GM04503 (cell line): ENCODE measurements at places on chromosomes 12 and 14.

DNA sequence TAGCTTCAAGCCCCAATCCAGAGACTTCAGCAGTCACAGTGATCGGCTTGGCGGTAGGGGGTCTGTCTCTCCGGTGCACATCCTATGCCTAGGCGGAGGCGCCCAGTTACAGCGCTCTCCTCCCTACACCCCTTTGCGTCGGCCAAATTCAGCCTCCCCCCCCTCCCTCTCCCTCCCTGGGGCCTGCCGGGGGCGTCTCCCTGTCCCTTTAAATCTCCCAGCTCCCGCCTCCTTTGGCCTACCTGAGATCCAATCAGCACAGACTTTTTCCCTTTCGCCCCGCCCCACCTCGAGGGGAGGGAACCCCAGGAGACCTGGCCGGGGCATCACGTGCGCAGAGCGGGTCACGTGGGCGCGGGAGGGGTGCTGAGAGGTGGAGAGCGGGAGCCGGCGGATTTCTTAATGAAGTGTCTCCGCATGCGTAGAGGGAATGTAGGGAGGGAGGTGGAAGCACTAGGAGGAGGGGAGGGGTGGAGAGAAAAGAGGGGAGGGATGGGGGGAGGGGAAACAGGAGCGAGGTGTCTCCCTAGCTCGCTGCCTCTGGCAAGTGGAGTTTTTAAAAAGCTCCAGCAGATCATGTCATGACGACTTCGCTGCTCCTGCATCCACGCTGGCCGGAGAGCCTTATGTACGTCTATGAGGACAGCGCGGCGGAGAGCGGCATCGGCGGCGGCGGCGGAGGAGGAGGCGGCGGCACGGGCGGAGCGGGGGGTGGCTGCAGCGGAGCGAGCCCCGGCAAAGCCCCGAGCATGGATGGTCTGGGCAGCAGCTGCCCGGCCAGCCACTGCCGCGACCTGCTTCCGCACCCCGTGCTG lies at the start of gene HOXC13:
Gene HOXC13 (plus strand): TSS at position 506 of the 815 bp plus-strand sequence. CDS start 76 bp downstream, at position 582.
- peak; percentile 72 for DNase-seq

GRCh38 chr12:19066475-19067001 lies 63.0 kb upstream of the PLEKHA5 start:
- no peak for DNase-seq

DNA sequence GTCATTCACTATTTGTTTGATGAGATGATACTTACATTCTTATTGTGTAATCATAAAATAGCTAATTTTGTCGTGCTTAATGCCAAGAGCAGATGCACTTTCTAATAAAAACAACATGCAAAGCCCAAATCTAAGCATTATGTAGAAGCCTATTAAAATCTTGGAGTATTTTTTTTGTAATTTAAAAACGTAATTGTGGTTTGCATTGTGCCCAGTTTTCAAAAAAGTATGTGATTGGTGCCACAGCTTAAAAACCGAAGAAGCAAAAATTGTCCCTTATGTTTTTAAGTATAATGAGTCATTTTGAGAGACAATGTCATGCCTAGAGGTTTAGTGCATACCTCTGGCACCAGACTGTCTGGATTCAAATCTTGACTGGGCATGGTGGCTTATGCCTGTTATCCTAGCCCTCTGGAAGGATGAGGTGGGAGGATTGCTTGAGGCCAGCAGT lies 464.8 kb upstream of the RGS6 start:
- DNase-seq: peak; percentile 45

GRCh38 chr12:89029961-89030360 lies 322.3 kb downstream of the DUSP6 start:
- no peak for DNase-seq

- no peak for DNase-seq
These were observed 68.1 kb upstream of the KRR1 start for GRCh38 chr12:75579552-75579951.

GRCh38 chr12:127162307-127162706 lies 1104.7 kb upstream of the TMEM132C start:
- DNase-seq: no peak

GRCh38 chr12:132506328-132507160 lies 16.6 kb downstream of the FBRSL1 start:
- DNase-seq: no peak

DNA sequence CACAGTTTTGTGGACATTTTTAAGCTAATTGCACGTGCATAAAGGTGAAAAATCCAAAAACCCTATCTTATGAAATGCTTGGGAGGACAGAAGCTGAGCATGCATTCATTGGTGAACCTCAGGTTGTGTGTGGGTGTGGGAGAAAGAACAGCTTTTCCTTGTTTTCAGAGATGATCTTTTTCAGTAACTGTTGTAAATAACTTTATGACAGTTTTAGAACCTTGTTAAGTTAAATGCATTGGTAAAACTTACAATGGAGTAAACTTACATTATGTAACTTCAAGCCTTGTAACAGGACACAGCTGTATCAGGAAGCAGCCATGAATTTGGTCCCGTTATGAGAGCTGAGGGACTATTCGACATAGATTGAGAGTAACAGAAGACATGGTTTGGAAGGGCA lies 587.4 kb downstream of the GALC start:
- DNase-seq: no peak

DNA sequence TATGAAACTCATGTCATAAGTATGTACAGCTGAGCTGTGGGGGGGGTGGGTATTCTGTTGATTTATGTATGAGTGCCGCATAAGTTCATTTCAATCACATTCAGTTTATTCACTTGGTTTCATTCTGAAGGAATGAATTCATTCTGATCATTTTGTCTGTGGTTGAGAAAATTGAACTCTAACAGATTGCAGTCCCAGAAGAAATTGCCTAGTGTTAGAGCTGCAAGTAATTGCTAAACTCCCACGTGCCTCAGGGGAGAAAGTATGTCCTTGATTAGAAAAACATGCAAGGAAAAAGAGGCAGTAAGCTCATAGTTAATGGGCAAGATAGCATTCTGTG lies 442.4 kb upstream of the MGAT4C start:
- DNase-seq: peak; percentile 53

GRCh38 chr14:77309131-77309530 lies 11.6 kb downstream of the POMT2 start:
- DNase-seq: no peak

- no peak for DNase-seq
These were observed 53.6 kb upstream of the EIF5 start for GRCh38 chr14:103280278-103280928.

GRCh38 chr12:109776624-109777023 lies 56.6 kb downstream of the TRPV4 start:
- DNase-seq: no peak

DNA sequence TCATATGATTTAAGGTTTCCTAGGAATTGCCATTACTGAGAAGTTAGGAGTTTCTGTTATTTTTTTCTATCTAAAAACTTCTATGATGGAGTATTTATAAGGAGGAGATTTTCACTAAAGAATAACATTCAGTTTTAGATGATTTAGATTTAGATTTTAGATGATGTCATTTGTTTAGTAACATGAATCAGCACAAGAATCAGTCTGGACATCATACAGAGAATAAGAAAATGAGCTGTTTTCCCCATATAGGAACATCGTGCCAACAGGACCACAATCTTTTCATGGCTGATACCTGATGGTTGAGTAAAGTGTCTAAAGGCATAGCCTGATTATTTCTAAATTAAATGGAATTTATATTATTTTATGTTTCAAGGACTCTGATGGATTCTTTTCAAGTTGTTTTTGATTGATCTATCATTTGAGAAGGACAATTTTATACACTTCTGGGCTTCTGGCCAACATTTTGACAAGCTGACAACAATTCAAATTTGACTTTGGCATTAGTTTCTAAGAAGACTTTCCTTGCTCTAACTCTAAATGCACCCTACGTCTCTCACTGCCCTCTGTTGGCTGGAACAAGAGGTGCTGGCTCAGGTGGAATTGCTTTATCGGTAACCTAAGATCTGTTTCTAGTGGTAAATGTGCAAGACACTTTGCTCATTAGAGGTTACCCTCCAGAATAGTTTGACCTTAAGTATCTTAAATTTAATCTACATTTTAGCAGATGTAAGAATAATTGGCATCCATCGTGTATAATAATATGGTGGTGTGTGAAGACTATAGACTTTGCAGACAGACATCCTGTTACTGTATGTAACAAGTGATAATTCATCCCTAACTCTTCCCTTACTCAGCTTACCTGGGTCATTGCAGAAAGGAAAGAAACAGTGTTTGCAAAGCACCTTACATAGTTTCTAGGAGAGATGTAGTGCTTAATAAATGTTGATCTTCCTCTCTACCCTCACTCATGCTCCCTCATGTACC lies 42.8 kb upstream of the CPSF6 start:
- no peak for DNase-seq

GRCh38 chr14:25111061-25111601 lies 61.2 kb upstream of the STXBP6 start:
- no peak for DNase-seq

- no peak for DNase-seq
These were observed 6.0 kb downstream of the TMCC3 start for GRCh38 chr12:94644141-94644979.

DNA sequence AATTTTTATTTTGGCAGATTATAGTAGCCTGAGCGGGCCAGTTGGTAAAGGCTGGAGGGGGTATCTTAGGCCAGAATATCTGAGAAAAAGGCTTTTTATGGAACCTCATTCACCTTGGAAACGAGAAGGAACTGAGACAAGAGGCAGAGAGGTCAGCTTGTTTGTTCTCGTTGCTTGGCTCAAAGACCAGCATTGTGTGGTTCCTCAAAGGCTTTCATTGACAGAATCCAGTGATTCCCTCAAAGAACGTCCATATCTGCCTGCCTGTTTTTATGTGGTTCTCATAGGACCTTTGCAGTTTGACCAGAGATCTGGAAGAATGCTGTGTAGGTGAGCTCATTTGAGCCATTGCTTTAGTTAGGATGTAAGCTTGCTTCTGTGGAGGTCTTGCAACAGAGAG lies 117.3 kb downstream of the CFAP54 start:
- DNase-seq: no peak

DNA sequence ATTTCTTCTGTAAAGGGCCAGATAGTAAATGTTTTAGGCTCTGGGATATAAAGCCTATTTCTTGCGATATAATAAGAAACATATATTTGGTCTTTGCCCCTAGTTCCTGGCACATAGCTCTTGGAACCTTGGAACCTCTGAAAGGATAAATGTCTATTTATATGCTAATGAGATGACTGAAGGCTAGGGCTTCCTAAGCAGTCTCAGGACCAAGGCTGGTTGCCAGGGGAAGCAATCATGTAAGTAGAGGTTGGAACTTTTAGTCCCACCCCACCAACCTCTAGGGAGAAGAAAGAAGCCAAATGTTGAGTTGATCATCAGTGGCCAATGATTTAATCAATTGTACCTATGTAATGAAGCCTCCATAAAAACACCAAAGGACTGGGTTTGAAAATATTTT lies 26.6 kb upstream of the NFYB start:
- DNase-seq: no peak

DNA sequence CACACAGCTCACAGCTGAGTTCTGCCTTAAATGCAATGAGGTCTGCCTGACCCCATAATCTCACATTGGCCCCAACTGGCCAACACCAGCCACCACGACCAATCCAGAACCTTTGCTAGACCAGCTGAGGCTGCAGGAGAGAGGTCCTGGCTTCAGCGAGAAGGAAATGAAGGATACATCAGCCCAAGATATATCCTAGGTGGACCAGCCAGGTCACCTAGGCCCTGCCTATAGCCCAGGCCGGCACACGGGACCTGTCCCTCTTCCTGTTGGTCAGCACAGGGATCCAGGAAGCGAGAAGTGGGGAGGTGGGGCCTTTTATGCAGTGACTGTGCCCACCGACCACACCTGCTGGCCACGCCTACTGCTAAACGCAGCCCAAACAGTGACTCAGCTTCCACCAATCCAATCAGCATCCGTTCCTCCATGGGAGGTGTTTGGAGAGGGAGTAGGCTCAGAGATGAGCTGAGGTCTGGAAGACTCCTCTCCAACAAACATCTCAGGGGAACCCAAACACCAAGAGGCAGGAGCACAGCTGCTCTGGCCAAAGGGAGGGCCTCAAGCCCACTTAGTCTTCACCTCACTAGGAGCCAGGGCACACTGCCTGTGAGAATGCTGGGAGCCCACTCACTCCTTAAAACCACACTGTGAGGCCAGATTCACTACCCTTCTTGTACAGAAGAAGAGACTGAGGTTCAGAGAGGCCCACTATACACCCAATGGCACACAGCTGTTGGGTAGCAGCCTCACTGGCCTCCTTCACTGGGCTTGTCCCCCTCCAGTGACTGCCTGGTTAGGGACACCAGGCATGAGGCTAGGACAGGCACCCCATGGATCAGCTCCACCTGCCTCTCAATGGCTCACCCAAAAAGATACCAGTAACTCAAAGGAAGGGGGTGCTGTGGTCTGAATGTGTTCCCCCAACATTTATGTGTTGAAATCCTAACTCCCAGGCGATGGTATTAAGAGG lies 51.3 kb upstream of the PPP2R5C start:
- DNase-seq: no peak

- no peak for DNase-seq
These were observed 208.1 kb downstream of the PTPRO start for GRCh38 chr12:15530361-15530760.

GRCh38 chr12:6198051-6198450 lies 2.1 kb upstream of the CD9 start:
- DNase-seq: no peak
